Naive thymus-derived CD4-positive, alpha-beta T cell (primary cell): ENCODE measurements at places on chromosomes 6 and 20. TPM values are rescaled to one million over a fixed set of nuclear protein-coding genes. Genes with fewer than 3 reads are reported as not detected.

The ECT2L gene
- 0.13 TPM for total RNA-seq

- no peak overlapping the region for H3K4me3 ChIP-seq
- DNase-seq = no peak
- H3K27me3 ChIP-seq = no peaks in the 10 kb centered on the region
Measured at GRCh38 chr6:105626295-105627158, 223.6 kb upstream of the PREP start.

GRCh38 chr6:38025451-38025850 lies 205.9 kb downstream of the ZFAND3 start:
- no peaks in the 10 kb centered on the region for H3K36me3 ChIP-seq
- no peak for DNase-seq
- H3K27ac ChIP-seq = no peak overlapping the region
- H3K4me1 ChIP-seq = peaks cover 5% of the 10 kb centered on the region

The PPIL6 gene
- total RNA-seq = 0.22 TPM in 1 of 2 replicates, not detected in the other

- DNase-seq = no peak
- no peaks in the 10 kb centered on the region for H3K4me1 ChIP-seq
- no peaks in the 10 kb centered on the region for H3K36me3 ChIP-seq
- H3K27me3 ChIP-seq = no peaks in the 10 kb centered on the region
- no peak overlapping the region for H3K27ac ChIP-seq
Measured at GRCh38 chr20:38195521-38195920, 30.5 kb upstream of the TGM2 start.

The CYP39A1 gene
- not detected for total RNA-seq

The LINC00237 gene
- total RNA-seq = not detected

DNA sequence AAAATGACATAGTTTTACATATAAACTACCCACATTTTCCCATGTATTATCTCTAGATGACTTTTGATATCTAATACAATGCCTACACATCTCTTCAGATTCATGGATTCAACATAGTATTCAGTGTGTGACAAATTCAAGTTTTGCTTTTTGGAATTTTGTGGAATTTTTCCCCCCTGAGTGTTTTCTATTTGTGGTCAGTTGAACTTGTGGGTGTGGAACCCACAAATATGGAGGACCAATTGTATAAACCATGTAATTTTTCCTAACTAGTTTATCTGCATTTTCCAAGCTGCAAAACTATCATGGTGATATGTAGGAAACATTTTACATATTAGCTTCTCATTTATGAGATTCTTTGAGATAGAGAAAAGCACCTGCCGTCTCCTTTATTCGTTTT lies 374.3 kb upstream of the SOX4 start:
- H3K36me3 ChIP-seq = peaks cover 12% of the 10 kb centered on the region
- no peak for DNase-seq
- no peaks in the 10 kb centered on the region for H3K27me3 ChIP-seq
- H3K27ac ChIP-seq = no peak overlapping the region

- H3K4me1 ChIP-seq = no peaks in the 10 kb centered on the region
- no peaks in the 10 kb centered on the region for H3K27me3 ChIP-seq
- no peak for DNase-seq
- H3K27ac ChIP-seq = no peak overlapping the region
- H3K4me3 ChIP-seq = no peak overlapping the region
- H3K36me3 ChIP-seq = no peaks in the 10 kb centered on the region
Measured at GRCh38 chr20:54397292-54398140, 77.9 kb upstream of the DOK5 start.

The C6orf89 gene
- 48.1 TPM for total RNA-seq

DNA sequence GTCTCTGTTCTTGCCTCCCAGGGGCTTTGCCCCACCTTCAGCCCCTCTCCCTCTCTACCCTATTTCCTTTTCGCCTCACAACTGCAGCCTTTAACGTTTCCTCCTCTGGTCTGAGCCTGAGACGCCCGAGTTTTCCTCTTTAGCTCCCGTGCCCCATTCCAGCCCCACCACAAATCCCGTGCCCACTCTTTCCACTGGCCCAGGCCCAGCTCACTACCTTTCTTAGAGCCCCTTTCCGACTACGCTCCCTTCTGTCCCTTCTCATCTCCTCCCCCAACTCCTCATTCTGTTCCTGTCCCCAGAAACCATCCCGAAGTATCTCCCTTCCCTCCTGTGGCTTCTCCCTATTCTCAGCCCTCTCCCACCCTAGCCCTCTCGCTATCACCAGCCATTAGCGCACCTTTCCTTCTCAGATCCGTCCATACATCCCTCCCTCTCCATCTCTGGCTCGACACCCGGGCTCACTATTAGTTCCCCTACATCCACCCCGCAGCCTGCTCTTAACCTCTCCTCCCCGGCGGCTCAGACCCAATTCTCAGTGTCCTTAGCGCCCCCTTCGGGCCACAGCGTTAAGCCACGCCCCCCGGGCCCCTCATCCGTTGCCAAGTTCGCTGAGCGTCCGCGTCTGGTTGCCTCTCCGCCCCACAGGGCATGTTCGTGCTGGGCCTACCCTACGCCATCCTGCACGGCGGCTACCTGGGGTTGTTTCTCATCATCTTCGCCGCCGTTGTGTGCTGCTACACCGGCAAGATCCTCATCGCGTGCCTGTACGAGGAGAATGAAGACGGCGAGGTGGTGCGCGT lies 2.7 kb downstream of the SLC32A1 start:
- peaks cover 49% of the 10 kb centered on the region for H3K27me3 ChIP-seq
- DNase-seq = peak; percentile 39
- H3K36me3 ChIP-seq = no peaks in the 10 kb centered on the region
- H3K27ac ChIP-seq = no peak overlapping the region
- peaks cover 49% of the 10 kb centered on the region for H3K4me1 ChIP-seq

DNA sequence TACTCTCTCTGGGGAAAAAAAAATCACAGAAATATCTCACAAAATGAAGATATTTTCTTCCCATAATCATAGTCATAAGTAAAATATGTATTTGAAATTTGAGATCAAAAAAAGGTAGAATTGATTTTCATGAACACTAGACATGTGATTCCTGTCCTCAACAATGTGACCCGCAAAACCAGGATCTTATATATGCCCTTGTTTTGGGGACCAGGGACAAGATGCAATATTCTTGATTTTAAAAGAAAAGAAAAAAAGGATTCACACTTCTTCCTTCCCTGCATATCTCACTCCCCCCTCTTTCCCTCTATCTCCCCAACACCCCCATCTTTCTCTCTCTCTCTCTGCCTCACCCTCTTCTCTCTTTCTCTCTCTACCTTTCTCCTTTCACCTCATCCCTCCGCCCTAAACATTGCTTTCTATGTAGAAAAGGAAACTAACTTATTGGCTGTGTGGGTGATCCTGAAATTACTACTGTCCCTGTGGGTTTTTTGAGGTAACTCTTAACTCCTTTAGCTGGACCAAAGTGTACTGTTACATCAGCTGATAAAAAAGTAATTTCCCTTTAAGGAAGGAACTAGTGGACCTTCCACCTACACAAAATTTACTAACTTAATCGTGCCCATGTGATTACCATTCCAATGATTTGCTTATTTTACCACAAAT lies 85.6 kb downstream of the AIG1 start:
- no peaks in the 10 kb centered on the region for H3K36me3 ChIP-seq
- H3K4me3 ChIP-seq = no peak overlapping the region
- no peak for DNase-seq
- no peaks in the 10 kb centered on the region for H3K27me3 ChIP-seq
- no peak overlapping the region for H3K27ac ChIP-seq

DNA sequence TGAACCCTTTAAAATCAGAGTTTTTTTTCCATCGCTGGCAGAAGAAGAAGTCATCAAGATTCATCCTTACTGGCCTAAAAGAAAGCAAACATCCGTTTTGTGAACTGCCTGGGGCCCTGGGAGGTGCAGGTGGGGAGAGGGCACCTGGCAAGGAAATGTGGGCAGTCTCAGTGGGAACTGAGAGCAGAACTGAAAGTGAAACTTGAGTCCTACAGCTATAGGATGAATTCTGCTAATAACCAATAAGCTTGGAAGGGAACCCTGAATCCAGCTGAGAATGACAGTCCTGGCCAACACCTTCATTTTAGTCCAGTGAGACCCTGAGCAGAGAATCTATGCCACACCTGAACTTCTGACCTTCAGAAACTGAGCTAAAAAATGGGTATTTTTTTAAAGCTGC lies 130.1 kb upstream of the ASCC3 start:
- peak overlapping the region; percentile 8 for H3K4me3 ChIP-seq
- peaks cover 21% of the 10 kb centered on the region for H3K4me1 ChIP-seq
- peak overlapping the region; percentile 18 for H3K27ac ChIP-seq
- peak; percentile 39 for DNase-seq

The COL9A1 gene
- total RNA-seq = not detected

DNA sequence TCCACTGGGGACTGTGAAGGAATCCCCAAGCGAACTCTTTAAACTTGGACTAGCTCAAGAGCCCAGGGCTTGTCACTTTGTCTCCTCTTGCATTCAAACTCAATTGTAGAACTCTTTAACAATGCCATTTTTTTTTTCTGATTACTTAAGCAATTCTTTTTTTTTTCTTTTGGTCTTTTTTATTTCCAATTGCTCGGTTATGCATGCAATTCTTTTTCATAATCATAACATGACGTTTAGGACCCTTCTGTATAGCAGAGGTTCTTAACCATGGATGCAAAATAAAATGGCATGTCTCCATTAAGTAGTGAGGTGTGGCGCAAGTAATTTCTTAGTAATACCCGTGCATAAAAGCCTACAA lies 466 bp upstream of the BFSP1 start:
- H3K27ac ChIP-seq = no peak overlapping the region
- no peak for DNase-seq
- peak overlapping the region; percentile 46 for H3K4me3 ChIP-seq
- peaks cover 5% of the 10 kb centered on the region for H3K4me1 ChIP-seq
- H3K36me3 ChIP-seq = no peaks in the 10 kb centered on the region

DNA sequence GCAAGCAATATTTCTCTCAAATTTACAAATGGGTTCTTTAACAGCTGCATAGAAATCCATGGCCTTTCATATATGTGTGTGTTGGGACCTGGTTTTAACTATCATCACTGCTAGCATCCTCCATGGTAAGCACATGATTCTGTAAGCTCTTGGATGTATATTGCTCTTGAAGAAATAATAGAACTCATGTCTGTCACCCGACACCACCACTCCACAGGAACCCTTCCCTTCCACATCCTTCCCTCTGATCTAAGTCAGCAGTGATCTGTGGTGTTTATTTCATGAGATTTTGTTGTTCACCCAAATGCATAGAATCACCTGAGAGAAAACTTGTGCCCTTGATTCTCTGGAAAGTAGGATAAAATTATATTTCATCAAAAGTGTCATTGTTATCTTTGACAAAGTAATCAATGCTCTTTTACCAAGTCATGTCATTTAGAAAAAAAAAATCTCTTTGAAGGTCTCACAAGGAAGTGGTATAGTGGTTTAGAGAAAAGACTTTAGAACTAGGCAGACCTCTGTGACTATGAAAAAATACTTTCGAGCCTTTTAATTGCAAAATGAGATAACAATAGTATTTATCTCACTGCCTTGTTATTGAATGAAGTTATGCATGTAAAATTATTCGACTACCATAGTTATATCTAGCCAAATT lies 649.8 kb upstream of the SLC35B3 start:
- H3K4me3 ChIP-seq = no peak overlapping the region
- DNase-seq = peak; percentile 1
- H3K27ac ChIP-seq = no peak overlapping the region
- no peaks in the 10 kb centered on the region for H3K27me3 ChIP-seq
- no peaks in the 10 kb centered on the region for H3K36me3 ChIP-seq
- no peaks in the 10 kb centered on the region for H3K4me1 ChIP-seq

DNA sequence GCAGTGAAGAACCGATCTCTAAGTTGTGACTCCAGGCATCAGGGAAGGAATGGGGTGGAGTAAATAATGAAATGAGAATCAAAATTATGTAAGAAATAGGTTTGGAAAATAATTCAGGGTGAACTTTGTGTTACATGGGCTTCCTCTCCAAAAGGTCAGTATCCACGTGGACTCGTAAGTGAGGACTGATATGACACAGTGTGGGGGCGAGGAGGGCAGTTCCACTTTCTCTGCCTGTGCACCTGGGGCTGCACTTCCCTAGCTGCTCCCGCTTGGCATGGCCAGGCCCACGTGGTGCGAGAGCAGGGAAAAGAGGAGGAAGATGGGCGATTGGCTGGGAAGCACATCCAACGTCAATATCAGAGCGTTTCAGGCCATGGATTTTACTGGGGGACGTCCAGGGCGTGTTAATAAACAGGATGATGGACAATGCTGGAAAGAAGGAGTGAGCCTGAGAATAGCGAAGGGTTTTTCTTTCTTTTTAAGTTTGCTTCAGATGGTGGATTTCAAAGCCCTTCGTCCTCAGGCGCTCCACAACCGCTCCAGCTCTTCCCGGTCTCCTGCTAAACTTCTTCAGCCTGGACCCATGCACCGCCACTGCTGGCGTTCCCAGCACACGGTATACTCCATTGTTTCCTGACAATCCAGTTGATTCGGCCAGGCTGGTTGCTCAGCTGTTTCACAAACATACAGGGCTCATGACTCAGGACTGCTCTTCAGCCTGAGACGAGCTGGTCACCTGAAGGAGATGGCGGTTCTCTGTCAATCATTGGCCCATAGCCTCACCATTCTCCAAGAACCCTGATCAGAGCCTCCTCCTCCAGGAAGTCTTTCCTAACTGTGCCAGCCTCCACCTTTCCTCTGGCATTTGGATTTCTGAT lies 11.8 kb downstream of the CCR6 start:
- H3K27me3 ChIP-seq = no peaks in the 10 kb centered on the region
- H3K27ac ChIP-seq = no peak overlapping the region
- no peaks in the 10 kb centered on the region for H3K36me3 ChIP-seq
- H3K4me1 ChIP-seq = no peaks in the 10 kb centered on the region
- H3K4me3 ChIP-seq = no peak overlapping the region
- no peak for DNase-seq

- H3K27ac ChIP-seq = no peak overlapping the region
- H3K27me3 ChIP-seq = no peaks in the 10 kb centered on the region
- DNase-seq = no peak
- no peaks in the 10 kb centered on the region for H3K4me1 ChIP-seq
Measured at GRCh38 chr6:83097204-83097603, 29.7 kb downstream of the DOP1A start.

DNA sequence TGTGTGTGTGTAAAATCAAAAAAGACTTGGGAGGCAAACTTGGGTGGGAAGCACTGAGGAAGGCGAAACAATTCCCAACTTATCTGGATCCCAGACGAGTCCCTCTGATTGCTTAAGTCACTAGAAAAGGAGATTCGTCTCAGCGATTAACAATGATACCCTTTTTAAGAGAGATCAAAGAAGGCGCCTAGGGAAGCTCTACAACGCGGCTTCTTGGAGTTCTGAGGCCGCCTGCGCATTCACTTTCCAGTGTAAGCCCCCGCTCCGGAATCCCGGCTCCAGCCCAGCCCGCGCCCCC lies 8.7 kb upstream of the TBX18 start:
- peaks cover 8% of the 10 kb centered on the region for H3K27me3 ChIP-seq
- DNase-seq = no peak
- H3K4me1 ChIP-seq = no peaks in the 10 kb centered on the region

- H3K4me1 ChIP-seq = peaks cover 13% of the 10 kb centered on the region
- DNase-seq = no peak
- H3K36me3 ChIP-seq = peaks cover 34% of the 10 kb centered on the region
- no peaks in the 10 kb centered on the region for H3K27me3 ChIP-seq
Measured at GRCh38 chr20:5949943-5950270, 426 bp downstream of the TRMT6 start.

The TPX2 gene
- total RNA-seq = 0.16 TPM

- H3K27ac ChIP-seq = no peak overlapping the region
- H3K4me3 ChIP-seq = no peak overlapping the region
- no peak for DNase-seq
- no peaks in the 10 kb centered on the region for H3K27me3 ChIP-seq
Measured at GRCh38 chr6:71480577-71480976, 192.0 kb downstream of the OGFRL1 start.

The CRISP2 gene
- not detected for total RNA-seq

- no peaks in the 10 kb centered on the region for H3K4me1 ChIP-seq
- H3K27me3 ChIP-seq = no peaks in the 10 kb centered on the region
- H3K27ac ChIP-seq = no peak overlapping the region
- no peak overlapping the region for H3K4me3 ChIP-seq
- DNase-seq = no peak
Measured at GRCh38 chr6:151036869-151037680, 171.6 kb downstream of the MTHFD1L start.
